ENCODE measurements at places on chromosomes 1 and 21.

- no peak for DNase-seq
These were observed 51.8 kb upstream of the LRP8 start for GRCh38 chr1:53379662-53380002.

DNA sequence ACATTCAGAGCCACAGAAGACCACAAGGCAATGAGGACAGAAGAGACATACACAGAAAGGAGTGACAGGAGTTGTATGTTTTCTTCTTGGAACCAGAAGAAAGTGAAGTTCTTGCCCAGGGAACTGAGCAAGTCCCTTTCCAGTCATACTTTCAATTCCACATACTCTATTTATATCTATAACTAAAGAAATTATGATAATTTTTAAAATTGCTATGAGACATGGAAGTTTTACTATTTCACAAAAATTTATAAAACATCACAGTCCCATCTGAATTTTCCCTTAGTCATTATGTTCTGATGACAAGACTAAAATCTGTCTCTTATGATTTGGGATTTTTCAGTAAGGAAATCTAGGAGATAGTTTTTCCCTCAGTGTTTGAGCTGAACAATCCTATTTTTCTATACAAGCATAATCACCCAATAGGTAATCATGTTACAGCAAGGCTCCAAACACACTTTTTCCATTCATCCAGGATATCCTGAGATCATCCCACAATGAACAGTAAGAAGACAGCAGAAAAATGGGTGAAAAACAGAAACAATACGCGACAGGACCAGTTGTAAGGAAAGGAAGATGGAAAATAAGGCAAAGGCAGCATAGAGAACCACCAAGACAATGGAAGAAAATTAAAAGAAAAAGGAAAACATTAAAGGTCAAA, 154.6 kb downstream of the VAV3 start:
- no peak for DNase-seq

- no peak for DNase-seq
These were observed 415.1 kb downstream of the LRRIQ3 start for GRCh38 chr1:73782901-73783300.

GRCh38 chr1:26327956-26328362, 10.2 kb downstream of the CD52 start:
- DNase-seq, result no peak

GRCh38 chr1:241747992-241748391, 95.9 kb downstream of the WDR64 start:
- no peak for DNase-seq

Data from activated T-helper 9 cell treated with anti-CD3 and anti-CD28 coated beads, Interleukin-2, amount 50 U/mL, for 16 hours (primary cell).